ENCODE measurements at places on chromosomes 12 and 14. TPM values are rescaled to one million over a fixed set of nuclear protein-coding genes. Genes with fewer than 3 reads are reported as not detected.

The LALBA gene
- not detected for total RNA-seq

The GLIPR1L1 gene
- total RNA-seq, result not detected

The ANO4 gene
- total RNA-seq, result 2.0 TPM

The USP15 gene
- total RNA-seq, result 20.3 TPM

The PRH1 gene
- total RNA-seq, result 9.2 TPM

The TAS2R7 gene
- total RNA-seq, result not detected

The HOXC12 gene
- not detected for total RNA-seq

The IGF1 gene
- not detected for total RNA-seq

The INSM2 gene
- total RNA-seq, result not detected

The TMEM179 gene
- total RNA-seq, result not detected

The OTOGL gene
- total RNA-seq, result 0.17 TPM

The C12orf50 gene
- total RNA-seq, result not detected

The FLVCR2 gene
- 4.8 TPM for total RNA-seq

The CPNE6 gene
- not detected for total RNA-seq

The LRRK2 gene
- total RNA-seq, result 0.84 TPM

The OASL gene
- not detected for total RNA-seq

The ARMH4 gene
- total RNA-seq, result 0.74 TPM

The INHBC gene
- not detected for total RNA-seq

The TTC9 gene
- total RNA-seq, result under 0.01 TPM

The FLRT2 gene
- total RNA-seq, result 2.2 TPM

The SYNE3 gene
- total RNA-seq, result 7.9 TPM

The VASH1 gene
- 4.0 TPM for total RNA-seq

The KIF26A gene
- 0.17 TPM for total RNA-seq

The ENDOU gene
- total RNA-seq, result not detected

The LYSET gene
- total RNA-seq, result 5.5 TPM

The P2RX2 gene
- total RNA-seq, result not detected

The DGKA gene
- 33.3 TPM for total RNA-seq

The CRIP1 gene
- total RNA-seq, result 1.7 TPM

The CPNE8 gene
- 0.17 TPM for total RNA-seq

The PCED1B gene
- 0.17 TPM for total RNA-seq

The CLEC7A gene
- not detected for total RNA-seq

Measured in bronchus fibroblast of lung (primary cell).